RPMI7951 (cell line): ENCODE measurements at places on chromosomes 12 and 14. TPM values are rescaled to one million over a fixed set of nuclear protein-coding genes. Genes with fewer than 3 reads are reported as not detected.

DNA sequence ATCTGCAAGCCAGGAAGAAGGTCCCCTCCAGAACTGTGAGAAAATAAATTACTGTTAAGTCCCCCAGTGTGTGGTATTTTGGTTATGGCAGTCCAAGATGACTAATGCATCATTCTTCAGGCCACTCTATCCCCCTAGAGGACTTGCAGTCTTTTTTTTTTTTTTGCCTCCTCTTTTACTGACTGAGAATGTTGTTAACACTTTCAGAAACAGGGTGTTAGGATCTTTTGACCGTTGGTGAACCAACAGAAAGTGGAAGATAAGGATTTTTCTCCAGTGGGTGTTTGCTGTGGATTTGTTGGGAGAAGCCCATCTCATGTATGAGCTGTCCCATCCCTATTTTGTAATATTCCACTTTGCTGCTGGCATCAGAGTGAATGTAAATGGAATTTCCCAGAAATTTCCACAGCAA is 37.8 kb downstream of the MARK3 start:
- peak; percentile 84 for DNase-seq

Gene ADAM21
- total RNA-seq: 0.68 and 1.6 TPM in 2 replicates

- DNase-seq: peak; percentile 52
Observed at GRCh38 chr14:51849097-51849496, 11.3 kb upstream of the GNG2 start.

Gene GPR68
- total RNA-seq: 16.7 and 18.6 TPM in 2 replicates

DNA sequence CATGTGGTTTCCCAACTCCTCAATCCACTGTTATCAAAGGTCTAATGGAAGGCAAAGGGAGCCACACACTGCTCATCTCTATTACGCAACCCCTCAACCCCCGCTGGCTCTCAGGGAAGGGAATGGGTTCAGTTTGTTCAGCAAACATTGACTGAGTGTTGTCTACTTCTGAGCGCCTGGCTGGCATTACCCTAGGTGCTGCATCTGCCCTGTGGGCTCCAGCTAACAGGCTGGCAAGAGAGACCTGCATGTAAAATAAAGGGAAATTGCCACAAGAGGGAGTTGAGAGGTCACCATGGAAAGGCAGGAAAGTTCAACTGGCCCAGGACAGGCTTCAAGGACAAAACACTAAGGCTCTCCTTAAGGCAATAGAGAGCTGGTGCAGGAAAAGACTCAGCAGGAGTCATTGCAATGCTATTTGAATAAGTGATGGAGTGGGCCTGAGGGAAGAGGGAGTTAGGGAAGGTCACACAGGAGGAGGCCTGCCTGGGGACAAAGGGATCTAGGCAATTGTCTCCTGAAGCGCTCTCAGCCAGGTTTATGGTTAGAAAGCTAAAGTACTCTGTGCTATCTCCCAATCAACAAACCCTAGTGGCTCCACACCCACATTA is 5.5 kb upstream of the ZNF740 start:
- DNase-seq: peak; percentile 44

DNA sequence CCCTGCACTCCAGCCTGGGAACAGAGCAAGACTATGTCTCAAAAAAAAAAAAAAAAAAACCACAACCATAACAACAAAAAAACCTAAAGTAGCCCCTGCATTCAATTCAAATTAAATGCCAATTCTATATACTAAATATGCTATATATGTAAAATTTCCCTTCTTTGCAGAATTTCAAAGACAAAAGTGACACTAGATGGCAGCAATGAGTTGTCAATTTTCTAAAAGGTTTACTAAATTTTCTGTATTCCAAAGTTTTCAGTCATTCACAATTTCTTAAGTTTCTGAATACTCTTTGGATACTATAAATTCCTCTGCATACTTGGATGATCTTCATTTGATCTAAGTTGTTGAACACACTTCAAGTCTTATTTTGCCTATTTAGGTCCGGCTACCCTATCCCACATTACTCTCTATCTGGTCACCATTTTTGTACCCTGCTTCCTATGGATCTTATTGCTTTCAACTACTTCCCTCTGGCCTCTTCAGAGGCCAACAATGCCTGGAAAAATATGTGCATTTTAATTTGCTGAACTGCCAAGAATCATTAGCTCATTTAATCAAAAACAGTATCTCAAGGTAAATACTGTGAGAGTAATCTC is 27.9 kb downstream of the HNRNPC start:
- DNase-seq: peak; percentile 22

DNA sequence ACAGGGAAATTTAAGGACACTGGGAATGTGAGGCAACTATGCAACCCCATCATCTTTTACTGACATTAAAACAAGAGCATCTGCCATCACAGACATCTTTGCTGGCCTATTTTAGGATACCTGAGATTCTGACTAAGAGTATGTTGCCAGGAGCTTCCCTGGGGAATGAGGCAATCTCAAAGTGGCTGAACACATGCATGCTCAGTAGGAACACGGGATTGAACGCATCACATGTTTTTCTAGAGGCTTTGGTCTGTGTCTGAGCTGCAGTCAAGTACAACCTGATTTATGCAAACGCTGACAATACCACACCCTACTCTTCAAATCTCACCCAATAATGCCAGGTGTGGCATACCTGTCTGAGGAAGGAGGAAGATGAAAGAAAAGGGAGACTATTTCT is 416.5 kb downstream of the NELL2 start:
- DNase-seq: no peak

Gene DLGAP5
- 109 and 144 TPM in 2 replicates for total RNA-seq

Gene KRT78
- 0.20 and 0.36 TPM in 2 replicates for total RNA-seq

Gene GALNT6
- 18.5 and 31.3 TPM in 2 replicates for total RNA-seq

Gene RPL10L
- not detected in 2 replicates for total RNA-seq

DNA sequence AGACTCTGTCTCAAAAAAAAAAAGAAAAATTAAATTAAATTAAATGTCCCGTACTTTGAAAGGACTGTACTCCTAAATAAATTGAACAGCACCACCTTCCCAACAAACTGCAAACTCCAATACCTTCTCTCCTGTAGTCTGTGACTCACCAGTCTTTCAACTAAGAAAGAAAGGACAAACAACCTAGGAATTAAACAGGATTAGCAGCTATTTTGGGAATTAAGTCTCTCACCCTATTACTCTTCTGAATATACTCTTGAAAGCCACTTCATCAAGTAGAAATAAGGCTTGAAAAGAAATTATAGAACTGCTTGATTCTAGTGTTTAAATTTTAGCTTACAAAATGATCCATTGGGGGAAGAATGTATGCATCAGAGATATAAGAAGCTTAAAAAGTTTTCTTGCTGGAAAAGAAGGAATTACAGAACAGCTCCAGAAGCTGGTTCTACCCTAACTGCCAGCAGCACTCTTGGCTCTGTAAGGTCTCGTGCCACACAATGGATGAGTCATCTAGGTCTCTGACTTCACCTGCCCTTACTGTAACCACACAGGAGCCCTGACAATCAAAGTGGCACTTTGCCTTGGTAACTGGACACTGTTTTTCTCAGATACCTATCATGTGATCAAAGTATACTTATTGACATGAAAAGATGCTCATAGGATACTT is 57.0 kb upstream of the CERS5 start:
- DNase-seq: peak; percentile 65

DNA sequence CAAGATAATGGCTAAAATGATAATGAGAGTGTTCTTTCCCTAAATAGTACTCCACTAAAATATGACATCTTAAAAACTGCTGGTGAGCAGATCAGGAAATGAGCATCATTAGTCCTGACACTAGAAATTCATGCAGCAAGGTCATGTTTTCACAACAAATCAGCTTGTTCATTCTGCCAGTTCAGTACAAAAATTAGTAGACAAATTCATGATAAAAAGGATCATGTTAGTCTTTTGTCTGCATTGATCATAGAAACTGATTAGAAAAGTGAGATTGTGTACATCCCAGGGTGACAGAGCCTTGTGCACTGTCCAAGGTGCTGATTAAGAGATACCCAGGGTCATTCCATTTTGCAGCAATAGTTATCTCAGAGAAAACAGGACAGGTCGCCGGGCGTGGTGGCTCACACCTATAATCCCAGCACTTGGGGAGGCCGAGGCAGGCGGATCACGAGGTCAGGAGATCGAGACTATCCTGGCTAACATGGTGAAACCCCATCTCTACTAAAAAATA is 163.6 kb downstream of the RIMBP2 start:
- DNase-seq: no peak

GRCh38 chr12:90064852-90065801 is 356.5 kb upstream of the ATP2B1 start:
- peak; percentile 85 for DNase-seq

DNA sequence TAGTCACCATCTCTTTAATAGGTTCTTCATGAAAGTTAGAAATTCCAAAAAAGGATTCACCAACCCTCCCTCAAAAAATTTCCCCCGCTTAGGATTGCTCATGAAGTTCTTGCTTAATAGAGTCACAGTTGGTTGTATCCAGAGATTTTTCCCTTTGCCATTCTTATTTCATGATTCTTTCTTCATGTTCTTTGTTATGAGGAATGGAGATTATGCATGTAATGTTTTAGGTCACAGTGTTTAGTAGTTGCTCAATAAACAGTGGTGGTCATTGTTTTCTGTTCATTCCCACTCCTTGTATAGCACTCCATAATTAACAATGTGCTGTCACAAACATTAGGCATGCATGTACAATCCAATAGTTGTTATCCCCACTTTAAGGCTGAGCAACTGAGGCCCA is 51.2 kb upstream of the RTRAF start:
- no peak for DNase-seq

- no peak for DNase-seq
Observed at GRCh38 chr14:36408388-36408787, 88.0 kb upstream of the MBIP start.

GRCh38 chr12:53486736-53487487 is 12.3 kb downstream of the MAP3K12 start:
- no peak for DNase-seq

GRCh38 chr14:104826861-104827176 is 25.9 kb downstream of the ZBTB42 start:
- DNase-seq: no peak

GRCh38 chr12:104782296-104782695 is 175.8 kb downstream of the SLC41A2 start:
- no peak for DNase-seq

DNA sequence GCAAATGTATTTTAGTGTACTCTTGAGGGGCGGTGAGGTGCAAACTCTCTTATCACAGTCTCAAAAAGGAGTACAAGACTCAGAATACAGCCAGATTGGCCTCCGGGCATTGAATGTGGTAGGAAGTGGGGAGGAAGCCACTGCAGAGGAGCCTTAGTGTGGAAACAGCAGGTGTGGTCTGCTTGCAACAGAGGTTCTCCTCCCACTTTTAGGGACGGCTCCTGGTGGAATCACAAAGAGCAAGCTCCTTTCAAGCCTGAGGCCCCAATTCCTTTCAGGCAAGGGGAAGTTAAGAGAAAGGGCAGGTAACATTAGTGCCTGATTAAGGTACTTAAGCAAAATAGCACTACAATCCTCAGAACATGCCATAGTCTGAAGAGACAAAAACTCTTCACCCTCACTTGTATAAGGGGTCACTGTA is 23.7 kb upstream of the SLC2A3 start:
- DNase-seq: peak; percentile 93

Gene DCN
- total RNA-seq: 7.5 and 10.3 TPM in 2 replicates

- no peak for DNase-seq
Observed at GRCh38 chr14:94239406-94239805, 53.7 kb downstream of the SERPINA10 start.

DNA sequence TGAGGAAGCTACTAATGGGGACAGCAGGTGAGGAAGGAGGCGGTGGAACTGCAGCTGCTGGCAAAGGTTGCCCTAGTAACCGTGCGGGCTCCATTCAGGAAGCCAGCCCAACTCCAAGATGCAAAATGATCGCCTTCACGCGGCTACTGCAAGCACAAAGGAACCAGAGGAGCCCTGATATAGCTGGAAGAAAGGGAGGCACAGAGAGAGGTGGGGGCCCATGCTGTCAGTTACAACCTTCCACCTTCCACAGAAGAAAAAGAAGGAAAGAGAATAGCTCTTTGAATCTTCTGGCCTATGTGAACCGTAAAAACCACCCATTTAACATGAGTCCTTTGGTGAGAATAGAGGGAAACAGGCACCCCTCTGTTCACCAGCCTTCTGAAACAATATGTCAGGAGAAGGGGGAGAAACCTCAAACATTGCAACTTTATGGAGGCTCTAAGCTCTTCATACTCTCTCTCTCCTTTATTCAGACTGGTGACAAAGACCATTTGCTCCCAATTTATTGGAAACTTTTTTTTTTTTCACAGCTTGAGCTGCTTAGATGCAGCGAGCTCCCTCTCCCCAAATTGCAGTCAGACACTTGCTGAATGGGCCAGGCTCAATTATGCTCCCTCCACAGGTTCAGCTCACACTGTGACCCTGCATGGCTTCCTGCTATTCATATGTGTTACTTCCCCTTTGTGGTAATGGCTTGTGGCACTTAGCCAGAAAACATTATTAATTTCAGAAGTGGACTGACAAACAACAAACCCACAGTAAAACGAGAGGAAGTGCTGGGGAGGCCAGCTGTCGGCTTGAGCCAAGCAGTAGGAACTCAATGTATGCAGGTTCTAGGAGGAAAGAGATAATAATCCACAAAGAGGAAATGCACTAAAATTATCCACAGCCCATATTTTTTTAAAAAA is 6.2 kb downstream of the DUSP6 start:
- peak; percentile 78 for DNase-seq

Gene GYS2
- total RNA-seq: not detected in 2 replicates

Gene RPS6KL1
- 2.0 and 3.6 TPM in 2 replicates for total RNA-seq

- DNase-seq: no peak
Observed at GRCh38 chr14:69664865-69665526, 53.6 kb downstream of the SUSD6 start.

DNA sequence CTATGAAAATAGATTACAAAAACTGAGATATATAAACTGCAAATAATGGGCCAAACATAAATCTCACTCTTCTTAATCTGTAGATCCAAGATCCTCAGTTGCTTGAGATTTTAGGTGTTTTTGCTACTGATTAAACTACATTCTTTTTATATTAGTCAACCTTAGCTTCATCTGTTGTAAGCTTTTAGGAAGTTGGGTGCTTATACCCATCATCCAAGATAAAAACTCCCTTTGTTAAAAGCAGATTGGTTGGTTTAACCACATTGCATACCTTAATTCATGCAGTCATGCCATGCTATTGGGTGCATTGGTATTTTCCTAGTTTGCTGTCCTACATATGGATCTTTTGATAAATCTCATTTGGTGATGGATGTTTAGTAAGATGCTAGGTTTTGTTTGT is 46.2 kb upstream of the DIP2B start:
- DNase-seq: peak; percentile 29

GRCh38 chr14:100708425-100709288 is 18.0 kb upstream of the DLK1 start:
- no peak for DNase-seq

DNA sequence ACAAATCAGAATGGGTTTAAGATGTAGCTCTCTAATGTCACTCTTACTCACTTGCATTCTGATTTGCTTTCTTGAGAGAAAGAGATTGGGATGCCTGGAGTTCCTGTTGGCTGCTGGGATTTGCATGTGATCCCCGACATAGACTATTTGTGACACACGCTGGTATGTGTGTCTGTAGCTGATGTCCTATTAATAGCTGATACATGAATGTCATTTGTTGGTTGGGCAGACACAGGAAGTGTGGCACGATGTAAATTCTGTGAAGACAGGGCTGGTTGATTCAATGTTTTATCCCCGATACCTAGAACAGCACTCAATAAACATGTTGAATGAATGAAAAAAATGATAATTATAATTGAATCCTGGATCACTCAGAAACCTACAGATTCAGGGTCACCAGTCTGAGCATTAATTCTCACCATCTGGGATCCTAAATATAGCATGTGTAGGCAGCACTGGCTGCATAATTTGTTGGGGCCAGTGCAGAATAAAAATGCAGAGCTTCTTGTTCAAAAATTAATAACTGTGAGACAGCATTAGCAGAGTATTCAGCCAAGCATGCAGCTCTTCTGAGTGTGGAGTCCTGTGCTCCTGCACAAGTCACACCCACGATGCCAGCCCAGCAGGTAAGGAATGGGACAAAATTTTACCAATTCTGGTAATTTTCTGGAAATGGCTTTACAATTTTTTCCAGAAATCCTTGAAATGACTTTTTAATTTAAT is 35.5 kb upstream of the SOCS2 start:
- DNase-seq: no peak
